Posterior vena cava (tissue), 2 donors: ENCODE measurements at places on chromosomes 7 and 10. TPM values are rescaled to one million over a fixed set of nuclear protein-coding genes. Genes with fewer than 3 reads are reported as not detected.

The PDE1C gene
- 47.8 TPM for total RNA-seq

DNA sequence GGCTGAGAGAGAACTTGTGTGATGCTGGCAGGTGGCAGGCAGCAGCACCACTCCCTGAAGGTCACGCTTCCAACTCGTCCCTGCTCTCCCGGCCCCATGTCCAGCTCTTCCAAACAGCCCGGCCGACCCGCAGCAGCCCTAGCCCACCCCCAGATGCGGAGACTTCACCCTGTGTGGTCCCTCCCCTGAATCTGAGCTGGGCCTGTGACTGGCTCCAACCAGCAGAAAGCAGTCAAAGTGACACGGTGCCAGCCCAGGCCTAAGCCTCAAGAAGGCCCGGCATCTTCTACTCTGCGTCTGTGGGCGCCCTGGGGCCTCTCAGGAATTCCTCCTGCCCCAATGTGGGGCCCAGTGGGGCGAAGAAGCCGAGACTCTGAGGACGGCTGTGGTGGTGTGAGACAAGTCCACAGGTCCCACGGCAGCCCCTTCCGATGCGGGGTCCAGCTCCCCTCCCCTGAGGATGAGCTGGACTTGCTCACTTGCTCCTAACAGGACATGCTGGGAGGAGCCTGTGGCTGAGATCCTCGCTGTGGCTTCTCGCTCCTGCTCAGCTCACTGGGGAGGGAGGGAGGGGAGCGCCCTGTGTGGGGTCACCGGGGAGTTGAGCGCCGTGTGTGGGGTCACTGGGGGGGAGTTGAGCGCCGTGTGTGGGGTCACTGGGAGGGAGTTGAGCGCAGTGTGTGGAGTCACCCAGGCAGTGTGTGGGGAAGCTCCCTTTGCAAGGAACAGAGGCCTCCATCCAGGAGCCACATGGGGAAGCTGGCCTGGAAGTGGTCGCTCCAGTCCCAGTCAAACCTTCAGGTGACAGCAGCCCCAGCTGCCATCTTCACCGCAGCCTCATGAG is 9.5 kb downstream of the STK32C start:
- peak; percentile 65 for DNase-seq

DNA sequence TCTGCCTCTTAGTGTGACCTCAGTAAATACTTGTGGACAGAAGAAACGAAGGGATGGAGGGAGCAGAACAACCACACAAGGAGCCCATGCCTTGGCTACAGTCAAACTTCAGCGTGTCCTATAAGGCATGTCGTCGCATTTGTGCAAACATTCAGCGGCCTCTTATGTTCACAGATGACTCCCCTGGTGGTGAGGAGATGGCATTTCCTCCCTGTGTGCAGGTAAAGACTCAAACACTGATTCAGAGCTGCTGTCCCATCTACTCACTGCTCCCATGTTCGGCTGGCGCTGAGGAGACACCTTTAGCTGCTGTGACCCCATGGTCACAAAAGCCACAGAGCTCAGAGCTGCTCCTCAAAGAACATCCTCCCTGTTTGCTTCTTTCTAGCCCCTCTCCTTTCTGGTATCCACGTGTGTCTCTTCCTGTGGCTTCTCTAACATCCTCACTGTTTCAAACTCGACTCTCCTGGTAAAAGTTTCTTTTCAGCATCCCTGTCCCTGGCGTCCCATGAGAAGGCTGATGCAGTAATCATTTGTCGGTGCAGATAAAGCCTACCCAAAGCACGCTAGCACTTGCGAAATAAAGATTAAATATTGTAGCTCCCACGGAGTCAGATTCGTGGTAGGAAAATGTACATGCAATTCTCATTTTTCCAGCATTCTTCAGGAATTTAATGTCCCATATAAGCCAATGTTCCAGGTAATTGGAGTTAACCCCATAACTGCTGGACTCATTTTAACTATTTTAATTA is 124.9 kb upstream of the NEBL start:
- no peak for DNase-seq

The BHLHA15 gene
- not detected for total RNA-seq

- DNase-seq, result peak; percentile 67
Observed at GRCh38 chr10:132064771-132065437, 842 bp upstream of the JAKMIP3 start.

The SNCG gene
- total RNA-seq, result 61.1 TPM

- no peak for DNase-seq
Observed at GRCh38 chr10:29794776-29795611, 160.2 kb upstream of the SVIL start.
